RPMI7951 (cell line): ENCODE measurements at places on chromosomes 6 and 20.

DNA sequence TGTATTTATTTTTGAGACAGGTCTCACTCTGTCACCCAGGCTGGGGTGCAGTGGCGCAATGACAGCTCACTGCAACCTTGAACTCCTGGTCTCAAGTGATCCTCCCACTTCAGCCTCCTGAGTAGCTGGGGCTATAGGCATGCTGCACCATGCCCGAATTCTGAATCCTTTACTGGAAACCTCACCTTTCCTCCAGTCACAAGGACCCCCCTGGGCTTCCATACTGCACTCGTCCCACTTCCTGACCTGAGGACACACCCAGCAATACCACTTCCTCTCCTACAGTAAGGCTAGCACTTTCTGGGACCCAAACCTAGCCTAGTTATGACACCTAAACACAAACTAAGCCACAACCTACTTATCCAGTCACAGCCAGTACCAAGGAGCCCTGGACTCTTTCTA is 68.2 kb downstream of the FAM217A start:
- no peak for DNase-seq

DNA sequence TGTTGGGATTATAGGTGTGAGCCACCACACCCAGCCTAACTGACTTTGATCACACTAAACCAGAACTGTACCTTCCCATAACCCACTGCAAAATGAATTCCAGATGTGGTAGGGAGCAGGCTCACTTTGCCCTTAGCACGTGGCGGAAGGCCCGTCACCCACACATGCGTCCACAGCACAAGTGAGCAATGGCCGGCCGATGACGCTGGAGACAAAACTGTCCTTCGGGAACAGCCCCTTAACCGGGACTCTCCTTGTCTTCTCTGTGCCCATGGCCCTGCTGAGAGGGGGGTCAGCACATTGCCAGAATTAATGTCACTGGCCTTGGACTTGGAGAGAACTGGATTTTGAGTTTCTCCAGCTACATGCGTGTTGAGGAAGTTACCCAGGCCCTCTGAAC is 107.2 kb downstream of the TOX2 start:
- DNase-seq = no peak

DNA sequence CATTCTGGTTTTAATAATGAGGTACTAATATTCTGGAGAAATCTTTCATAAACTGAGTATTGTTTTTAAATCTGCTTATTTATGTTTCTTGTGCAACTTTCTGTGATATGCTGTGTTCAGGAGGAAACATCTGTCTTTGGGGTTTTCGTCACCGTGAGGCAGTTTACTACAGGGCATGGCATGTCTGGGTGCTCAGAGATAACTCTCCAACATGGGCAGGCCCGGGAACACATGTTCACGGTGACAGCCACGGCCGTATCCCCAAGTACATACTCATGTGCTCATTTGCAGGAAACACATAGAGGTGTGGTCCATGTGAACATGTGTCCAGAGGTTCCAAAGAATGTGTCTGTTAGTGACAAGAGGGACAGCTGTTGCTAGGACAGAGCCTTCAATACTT is 62.1 kb upstream of the CNKSR3 start:
- DNase-seq = no peak

- no peak for DNase-seq
Measured at GRCh38 chr6:157079771-157080170, 243.5 kb downstream of the TMEM242 start.

GRCh38 chr6:11754625-11755271 is 23.9 kb downstream of the ADTRP start:
- DNase-seq = peak; percentile 51

DNA sequence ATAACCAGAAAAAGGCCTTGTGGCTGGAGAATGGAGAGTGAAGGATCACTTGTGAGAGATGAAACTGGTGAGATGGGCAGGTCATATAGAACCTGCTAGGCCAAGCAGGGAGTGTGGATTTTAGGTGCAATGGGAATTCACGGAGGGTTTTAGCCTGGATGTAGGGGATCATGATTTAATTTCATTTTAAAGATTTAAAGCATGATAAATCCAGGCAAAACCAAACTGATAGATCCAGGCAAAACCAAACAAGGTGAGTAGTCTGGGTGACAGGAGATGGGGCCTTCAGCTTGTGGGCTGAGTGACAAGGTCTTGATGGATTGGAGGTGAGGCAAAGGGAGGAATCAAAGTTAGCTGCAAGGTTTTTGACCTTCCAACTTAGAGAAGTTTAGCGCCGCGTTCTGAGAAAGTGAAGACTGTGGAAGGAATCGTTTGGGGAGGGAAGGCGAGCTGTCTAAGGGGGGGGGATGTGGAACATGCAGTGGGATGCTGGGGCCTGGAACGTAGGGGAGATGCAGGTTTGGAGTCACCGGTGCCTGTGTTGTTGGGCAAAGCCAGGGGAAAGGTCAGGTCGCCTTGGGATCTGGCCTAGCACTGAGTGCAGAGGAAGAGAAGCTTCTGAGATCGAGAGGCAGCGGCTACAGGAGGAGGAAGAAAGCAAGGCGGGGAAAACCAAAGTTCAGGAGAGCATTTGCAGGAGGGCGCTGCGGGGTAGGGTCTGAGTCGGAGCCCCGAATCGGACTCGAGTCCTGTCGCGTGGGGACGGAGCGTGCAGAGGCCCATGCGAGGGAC is 1.3 kb upstream of the PLCG1 start:
- DNase-seq = no peak

DNA sequence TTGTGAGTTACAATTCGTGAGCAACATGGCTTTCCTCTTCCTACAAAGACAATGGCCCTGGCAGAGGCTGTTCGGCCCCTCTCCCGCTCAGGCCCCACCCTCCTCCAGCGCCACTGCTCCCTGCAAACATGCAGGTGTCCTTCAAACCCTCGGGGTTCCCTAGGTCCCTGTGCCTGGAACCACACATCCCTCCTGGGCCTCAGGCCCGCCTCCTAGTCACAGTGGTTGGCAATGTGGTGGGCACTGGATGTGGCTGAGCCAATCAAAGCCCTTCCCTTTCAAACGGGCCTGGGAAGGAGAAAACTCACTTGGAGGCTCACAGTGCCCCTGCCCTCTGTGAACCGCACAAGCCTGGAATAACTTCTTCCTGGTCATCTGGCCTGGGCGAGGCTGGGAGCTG is 147.2 kb downstream of the TFAP2C start:
- DNase-seq = no peak

GRCh38 chr20:6070829-6071695 is 17.2 kb upstream of the LRRN4 start:
- DNase-seq = no peak

- no peak for DNase-seq
Measured at GRCh38 chr6:158834675-158835385, 15.7 kb upstream of the EZR start.

DNA sequence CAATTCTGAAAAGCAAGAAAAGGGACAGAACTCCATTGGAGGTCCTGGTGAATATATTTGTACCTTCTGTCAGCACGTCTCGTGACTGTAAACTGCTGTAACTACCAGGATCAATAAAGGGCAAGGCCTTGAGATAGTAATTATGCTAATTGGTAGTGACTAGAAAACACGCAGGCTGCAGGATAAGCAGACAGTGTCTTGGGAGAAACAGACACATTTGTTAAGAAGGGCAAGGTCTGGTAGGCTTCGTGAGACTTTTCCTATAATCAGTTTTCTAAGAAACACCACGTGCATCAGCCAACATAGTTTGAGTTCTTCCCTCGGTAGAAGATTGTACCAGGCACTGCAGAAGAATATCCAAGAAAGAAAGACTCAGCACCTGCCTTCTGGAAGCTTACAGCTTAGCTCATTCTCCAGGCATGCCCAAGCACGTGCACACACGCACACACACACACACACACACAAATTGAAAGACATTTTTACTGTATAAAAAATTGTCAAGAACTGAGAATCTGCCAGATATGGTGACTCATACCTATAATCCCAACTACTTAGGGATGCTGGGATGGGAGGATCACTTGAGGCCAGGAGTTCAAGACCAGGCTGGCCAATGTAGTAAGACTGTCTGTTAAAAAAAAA is 167.0 kb upstream of the SASH1 start:
- no peak for DNase-seq

GRCh38 chr6:77318256-77318655 is 145.0 kb downstream of the HTR1B start:
- DNase-seq = no peak

GRCh38 chr6:137316626-137317025 is 97.4 kb upstream of the IFNGR1 start:
- no peak for DNase-seq

GRCh38 chr6:36702656-36703055 is 5.0 kb downstream of the RAB44 start:
- DNase-seq = no peak

GRCh38 chr6:137870308-137870644 is 3.2 kb downstream of the TNFAIP3 start:
- no peak for DNase-seq

DNA sequence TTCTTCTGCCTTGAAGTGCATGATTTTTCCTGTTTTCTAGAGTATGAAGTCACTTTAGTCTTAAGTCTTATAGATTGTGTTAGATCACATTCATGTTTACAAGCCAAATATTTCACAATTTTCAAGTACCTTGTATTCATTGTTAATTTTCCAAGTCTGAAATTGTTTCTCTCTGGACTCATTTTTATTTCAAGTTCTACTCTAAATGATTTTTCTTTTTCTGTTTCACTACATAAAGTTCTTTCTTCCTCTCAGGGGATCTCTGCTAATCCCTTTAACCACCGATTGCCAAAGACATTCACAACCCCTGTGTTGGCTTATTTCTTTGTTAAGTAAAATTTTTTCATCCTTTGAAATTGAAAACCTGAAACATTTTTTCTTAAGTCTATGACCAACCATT is 805.7 kb downstream of the KIF16B start:
- DNase-seq = no peak

DNA sequence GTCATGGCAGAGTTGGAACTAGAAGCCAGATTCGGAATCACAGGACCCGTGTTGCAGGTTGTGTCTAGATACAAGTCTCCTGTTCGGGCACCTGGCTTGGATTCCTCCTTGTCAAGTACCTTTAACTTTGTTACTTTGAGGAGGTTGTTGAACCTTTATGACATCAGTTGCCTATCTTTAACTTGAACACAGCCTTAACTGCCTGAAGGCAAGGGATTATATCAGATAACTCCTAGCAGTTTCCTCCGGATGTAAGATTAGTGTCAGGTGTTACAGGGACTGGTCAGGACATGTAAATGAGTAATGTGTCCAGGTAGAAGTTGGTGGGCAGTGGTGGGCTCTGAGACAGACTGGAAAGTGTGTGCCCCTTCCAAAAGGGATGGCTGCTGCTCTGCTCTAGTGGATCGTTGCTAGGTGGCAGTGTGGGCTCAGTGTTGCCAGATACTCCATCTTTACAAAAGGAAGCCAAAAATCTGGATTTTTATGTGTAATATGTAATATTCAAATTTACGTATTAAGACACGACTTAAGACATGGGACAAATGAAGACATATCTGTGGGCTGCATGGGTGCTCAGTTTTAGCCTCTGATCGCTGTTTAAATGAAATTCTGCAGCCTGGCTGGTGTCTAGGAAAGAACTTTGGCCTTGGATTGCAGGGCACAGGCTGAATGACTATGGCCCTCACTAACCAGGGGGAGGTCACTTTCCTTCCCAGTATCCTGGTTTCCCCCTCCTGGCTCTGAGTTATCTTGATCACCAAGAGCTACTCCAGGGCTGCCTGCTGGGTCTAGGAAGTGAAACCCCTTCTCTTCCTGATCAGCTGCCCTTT is 27.1 kb downstream of the CHMP4B start:
- DNase-seq = no peak

- DNase-seq = no peak
Measured at GRCh38 chr6:12608874-12609273, 107.7 kb upstream of the PHACTR1 start.

DNA sequence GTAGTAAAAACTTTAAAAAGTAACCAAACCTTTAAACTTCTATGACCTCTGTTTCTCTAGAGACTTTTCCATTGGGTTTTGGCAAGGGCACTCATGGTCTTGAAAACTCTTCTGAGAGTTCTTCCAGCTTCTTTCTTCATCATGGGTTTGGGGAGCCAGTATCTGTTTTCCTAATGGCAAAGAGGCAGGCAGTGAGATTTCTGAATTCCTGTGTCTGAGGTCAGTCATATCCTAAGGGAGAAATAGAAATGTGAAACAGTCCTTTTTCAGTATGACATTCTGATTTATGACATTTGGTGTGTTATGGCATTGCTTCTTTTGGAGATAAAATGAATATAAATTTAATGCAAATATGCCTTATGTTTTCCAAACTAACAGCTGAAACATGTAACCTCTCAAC is 518.5 kb upstream of the MARCKS start:
- no peak for DNase-seq

- no peak for DNase-seq
Measured at GRCh38 chr6:24410622-24411021, 7.9 kb downstream of the MRS2 start.

DNA sequence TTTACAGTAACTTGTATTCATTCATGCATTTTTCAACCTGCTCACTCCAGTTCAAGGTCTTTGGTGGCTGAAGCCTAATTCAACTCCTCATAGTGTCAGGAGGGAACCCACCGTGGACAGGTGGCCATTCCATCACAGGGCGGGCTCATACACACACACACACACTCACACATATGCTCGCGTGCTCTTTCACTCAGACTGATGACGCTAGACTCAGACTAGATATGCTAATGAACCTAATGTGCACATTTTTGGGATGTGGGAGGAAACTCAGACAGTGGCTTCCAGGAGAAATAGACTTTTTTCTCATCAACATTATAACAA is 56.7 kb downstream of the TRIM27 start:
- DNase-seq = peak; percentile 56

GRCh38 chr6:30882759-30883684 is 1.3 kb upstream of the DDR1 start:
- DNase-seq = no peak

GRCh38 chr20:43530321-43531090 is 23.0 kb downstream of the L3MBTL1 start:
- no peak for DNase-seq

DNA sequence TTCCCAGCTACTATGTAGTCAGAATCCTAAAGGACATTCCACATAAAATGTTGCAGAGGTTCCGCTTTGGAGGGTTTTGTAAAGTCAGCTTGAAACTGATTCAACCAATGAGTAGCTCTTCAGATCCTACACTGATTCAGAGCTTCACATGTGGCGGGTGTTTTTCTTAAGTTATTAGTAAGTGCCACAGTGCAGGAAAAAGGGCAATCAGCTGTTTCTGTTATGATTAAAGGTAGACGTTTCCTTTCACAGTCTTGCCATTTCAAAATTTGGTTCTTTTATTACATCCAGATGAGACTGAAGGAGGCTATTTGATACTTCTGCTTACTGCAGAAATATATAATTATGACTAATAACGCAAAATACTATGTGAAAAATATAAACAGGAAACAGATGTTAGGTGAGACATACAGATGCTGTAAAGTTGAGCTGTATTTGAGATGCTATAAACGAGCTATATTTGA is 443.9 kb downstream of the CDKAL1 start:
- DNase-seq = peak; percentile 6

GRCh38 chr20:44171775-44172571 is 15.0 kb downstream of the JPH2 start:
- DNase-seq = peak; percentile 59
